Stimulated activated CD4-positive, alpha-beta T cell treated with anti-CD3 and anti-CD28 coated beads, Interleukin-1b, Interleukin-23, amount 100 ng/mL, for 4 hours (primary cell): ENCODE measurements at places on chromosomes 1 and 21.

- no peak for DNase-seq
Observed at GRCh38 chr1:236161230-236161629, 18.9 kb downstream of the GPR137B start.

- DNase-seq, result no peak
Observed at GRCh38 chr1:27538793-27539192, 48.8 kb upstream of the WASF2 start.

GRCh38 chr1:223189903-223190724 is 47.1 kb upstream of the TLR5 start:
- DNase-seq, result peak; percentile 24

DNA sequence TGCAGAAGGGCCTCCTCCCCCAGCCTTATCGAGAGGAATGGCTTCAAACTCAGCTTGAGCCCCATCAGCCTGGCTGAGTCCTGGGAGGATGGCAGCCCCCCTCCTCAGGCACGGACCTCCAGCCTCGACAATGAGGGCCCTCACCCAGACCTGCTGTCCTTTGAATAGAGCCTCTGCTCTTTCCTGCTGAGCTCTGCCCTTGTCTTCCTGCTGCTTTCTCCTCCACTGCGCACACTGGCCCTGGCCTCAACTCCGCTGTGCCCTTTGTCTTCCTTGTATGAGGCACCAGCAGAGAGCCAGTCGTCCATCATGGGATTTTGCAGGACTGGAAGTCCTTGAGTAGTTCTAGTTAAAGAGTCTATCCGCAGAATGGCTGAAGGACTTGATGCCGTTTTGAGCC is 2.0 kb downstream of the C1orf226 start:
- no peak for DNase-seq

- no peak for DNase-seq
Observed at GRCh38 chr1:10784998-10785727, 11.3 kb downstream of the CASZ1 start.
